ENCODE measurements at places on chromosomes 5 and 9.

- DNase-seq, result no peak
Measured at GRCh38 chr5:32601623-32602295, 16.4 kb downstream of the SUB1 start.

GRCh38 chr9:75869236-75869635 lies 21.2 kb upstream of the PCSK5 start:
- DNase-seq, result no peak

GRCh38 chr5:32206509-32207354 lies 32.6 kb upstream of the GOLPH3 start:
- DNase-seq, result no peak

GRCh38 chr9:89505911-89506310 lies 8.0 kb upstream of the SEMA4D start:
- DNase-seq, result no peak

- no peak for DNase-seq
Measured at GRCh38 chr9:752681-753200, 88.8 kb upstream of the DMRT1 start.

- no peak for DNase-seq
Measured at GRCh38 chr9:119052339-119053030, 316.8 kb downstream of the BRINP1 start.

- DNase-seq, result no peak
Measured at GRCh38 chr5:136699651-136700050, 334.3 kb upstream of the TRPC7 start.

Measured in glomerular endothelial cell (primary cell).